ENCODE measurements at places on chromosomes 1 and 21. TPM values are rescaled to one million over a fixed set of nuclear protein-coding genes. Genes with fewer than 3 reads are reported as not detected.
A peak's percentile ranks its signal among the peaks of the same experiment; 100 is the strongest.

- no peaks in the 10 kb centered on the region for H3K27me3 ChIP-seq
- DNase-seq: no peak
- no peaks in the 10 kb centered on the region for H3K36me3 ChIP-seq
- no peaks in the 10 kb centered on the region for H3K4me1 ChIP-seq
- H3K4me3 ChIP-seq: no peak overlapping the region
Measured at GRCh38 chr1:81428998-81429397, 371.7 kb upstream of the ADGRL2 start.

GRCh38 chr1:191240925-191241324 is 763.3 kb upstream of the BRINP3 start:
- no peak overlapping the region for H3K4me3 ChIP-seq
- no peak for DNase-seq
- H3K27ac ChIP-seq: no peak overlapping the region
- H3K36me3 ChIP-seq: no peaks in the 10 kb centered on the region

DNA sequence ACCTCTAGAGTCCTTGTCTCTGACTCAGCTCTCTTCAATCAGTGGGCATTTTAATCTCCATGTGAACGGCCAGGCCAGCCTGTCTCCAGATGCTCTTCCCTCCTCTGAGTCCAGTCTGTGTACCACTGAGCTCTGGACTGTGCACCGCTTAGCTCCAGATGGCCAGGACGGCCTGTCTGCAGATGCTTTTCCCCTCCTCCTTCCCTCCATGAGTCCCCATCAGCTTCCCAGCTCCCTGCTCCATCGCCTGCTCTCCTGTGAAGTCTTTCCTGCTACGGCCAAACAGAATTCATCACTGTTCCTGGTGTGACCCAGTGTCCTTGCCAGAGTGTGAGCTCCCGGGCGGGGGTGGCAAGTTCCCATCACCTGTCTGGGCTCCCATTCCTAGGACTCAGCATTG is 42.0 kb downstream of the STUM start:
- no peak overlapping the region for H3K27ac ChIP-seq
- H3K4me1 ChIP-seq: no peaks in the 10 kb centered on the region
- H3K4me3 ChIP-seq: no peak overlapping the region
- H3K36me3 ChIP-seq: no peaks in the 10 kb centered on the region
- peaks cover 2% of the 10 kb centered on the region for H3K27me3 ChIP-seq

- H3K4me3 ChIP-seq: no peak overlapping the region
- no peak for DNase-seq
- no peaks in the 10 kb centered on the region for H3K36me3 ChIP-seq
Measured at GRCh38 chr1:64915381-64916274, 50.7 kb downstream of the JAK1 start.

GRCh38 chr1:33256471-33257206 is at the start of gene ZNF362:
ZNF362 (plus strand) TSS chr1:33256492; CDS start chr1:33270575, 14,083 bp downstream.
- peak within 1 kb of the TSS; percentile 96 for H3K4me3 ChIP-seq
- peak within 1 kb of the TSS; percentile 78 for H3K27ac ChIP-seq
- H3K4me1 ChIP-seq: peaks cover 28% of the 10 kb centered on the region
- no peaks in the 10 kb centered on the region for H3K36me3 ChIP-seq
- peak; percentile 76 for DNase-seq

DNA sequence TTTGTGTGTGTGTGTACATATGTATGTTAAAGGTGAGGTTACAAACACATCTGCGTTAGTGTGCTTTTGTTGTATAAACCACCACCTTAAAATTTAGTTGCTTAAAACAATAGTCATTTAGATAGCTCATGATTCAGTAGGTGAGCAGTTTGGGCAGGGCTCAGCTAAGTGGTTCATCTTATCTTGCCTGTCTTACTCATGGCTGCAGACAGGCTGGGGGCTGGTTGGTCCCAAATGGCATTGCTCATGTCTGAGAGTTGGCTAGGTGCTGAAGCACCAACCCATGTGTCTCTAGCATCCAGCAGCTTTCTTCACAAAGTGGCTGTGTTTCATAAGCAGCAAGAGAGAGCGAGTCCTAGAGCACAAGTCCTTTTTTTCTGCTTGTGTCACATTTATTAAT is 91.4 kb downstream of the MACF1 start:
- H3K4me1 ChIP-seq: no peaks in the 10 kb centered on the region
- H3K27ac ChIP-seq: no peak overlapping the region
- peaks cover 56% of the 10 kb centered on the region for H3K36me3 ChIP-seq
- DNase-seq: no peak
- no peaks in the 10 kb centered on the region for H3K27me3 ChIP-seq

DNA sequence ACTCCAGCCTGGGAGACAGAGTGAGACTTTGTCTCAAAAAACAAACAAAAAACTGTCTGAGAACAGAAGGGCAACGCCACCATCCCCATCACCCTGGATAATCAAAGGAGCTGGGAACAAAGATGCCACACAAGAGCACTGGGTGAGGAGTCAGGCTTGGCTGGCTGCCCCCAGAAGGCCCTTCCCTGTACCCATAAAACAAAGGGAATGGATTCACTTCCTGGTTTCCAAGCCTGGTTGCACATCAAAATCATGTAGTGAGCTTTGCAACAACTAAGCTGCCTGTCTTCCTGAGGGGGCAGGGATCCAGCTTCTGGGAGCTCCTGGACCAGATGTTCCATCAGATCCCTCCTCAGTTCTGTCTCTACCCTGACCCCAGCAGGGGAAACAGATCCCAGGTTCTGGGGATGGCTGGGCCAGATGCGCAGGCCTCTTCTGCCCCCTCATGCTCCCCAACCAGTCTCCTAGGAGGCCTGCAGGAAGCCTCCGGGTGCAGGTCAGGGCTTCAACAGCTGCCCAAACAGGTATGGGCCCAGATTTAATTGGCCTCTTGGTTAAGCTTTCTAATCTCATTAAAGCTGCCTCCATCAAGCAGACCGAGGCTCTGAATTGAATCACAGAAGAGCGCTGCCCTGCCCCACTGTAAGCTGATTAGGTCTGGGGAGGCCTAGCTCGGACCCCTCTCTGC is 97.8 kb downstream of the MRPL37 start:
- DNase-seq: no peak
- peak overlapping the region; percentile 37 for H3K27ac ChIP-seq
- H3K4me1 ChIP-seq: peaks cover 76% of the 10 kb centered on the region
- H3K36me3 ChIP-seq: peaks cover 22% of the 10 kb centered on the region

GRCh38 chr1:17201201-17202021 is 3.5 kb upstream of the PADI1 start:
- no peaks in the 10 kb centered on the region for H3K36me3 ChIP-seq
- no peak overlapping the region for H3K4me3 ChIP-seq
- no peak overlapping the region for H3K27ac ChIP-seq
- H3K27me3 ChIP-seq: peaks cover 41% of the 10 kb centered on the region
- DNase-seq: no peak

DNA sequence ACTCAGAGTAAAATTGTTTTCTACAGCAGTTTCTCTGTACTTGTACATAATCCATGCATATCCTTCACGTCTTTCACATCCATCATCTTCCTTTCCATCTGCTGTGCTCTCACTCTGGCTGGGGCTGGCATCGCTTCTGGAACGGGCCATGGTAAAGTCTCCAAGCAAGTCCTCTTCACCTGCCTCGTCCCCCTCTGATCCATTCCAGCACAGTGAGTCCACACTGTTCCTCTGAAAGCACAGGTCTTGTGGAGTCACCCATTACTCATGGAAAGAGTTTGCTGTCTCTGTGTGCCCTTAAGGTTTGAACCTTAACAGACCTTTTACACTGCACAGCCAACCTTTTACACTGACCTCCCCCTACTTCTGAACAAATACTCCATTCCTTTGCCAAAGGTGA is 313.6 kb downstream of the ASTN1 start:
- no peak for DNase-seq
- H3K27ac ChIP-seq: no peak overlapping the region
- no peaks in the 10 kb centered on the region for H3K4me1 ChIP-seq
- H3K36me3 ChIP-seq: no peaks in the 10 kb centered on the region

- no peaks in the 10 kb centered on the region for H3K4me1 ChIP-seq
- no peaks in the 10 kb centered on the region for H3K27me3 ChIP-seq
- H3K4me3 ChIP-seq: no peak overlapping the region
- no peak for DNase-seq
Measured at GRCh38 chr1:118100686-118101514, 84.1 kb downstream of the SPAG17 start.

- H3K27me3 ChIP-seq: peaks cover 41% of the 10 kb centered on the region
- no peaks in the 10 kb centered on the region for H3K36me3 ChIP-seq
- H3K4me1 ChIP-seq: peaks cover 32% of the 10 kb centered on the region
- H3K27ac ChIP-seq: no peak overlapping the region
Measured at GRCh38 chr1:2540816-2541492, 10.9 kb upstream of the HES5 start.

DNA sequence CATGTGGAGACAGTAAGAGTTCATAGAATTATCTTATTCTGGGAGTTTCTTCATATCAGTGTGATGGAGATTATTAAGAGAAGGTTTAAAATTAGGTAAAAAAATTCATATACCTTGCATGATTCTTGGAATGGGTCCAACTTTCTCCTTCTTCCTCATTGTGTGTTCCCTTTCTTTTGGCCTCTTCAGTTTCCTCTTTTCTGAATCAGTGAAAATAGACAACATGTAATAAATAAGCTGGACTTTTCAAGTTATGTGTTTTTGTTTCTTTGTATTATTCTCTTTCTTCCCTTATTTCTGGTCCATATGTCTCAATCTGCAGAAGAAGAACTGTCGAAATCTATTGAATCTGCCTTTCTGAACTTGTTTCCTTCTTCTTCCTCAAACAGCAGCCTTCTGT is 30.5 kb downstream of the C4BPA start:
- H3K36me3 ChIP-seq: no peaks in the 10 kb centered on the region
- no peaks in the 10 kb centered on the region for H3K27me3 ChIP-seq
- H3K4me3 ChIP-seq: no peak overlapping the region
- no peak overlapping the region for H3K27ac ChIP-seq
- no peaks in the 10 kb centered on the region for H3K4me1 ChIP-seq
- DNase-seq: no peak

DNA sequence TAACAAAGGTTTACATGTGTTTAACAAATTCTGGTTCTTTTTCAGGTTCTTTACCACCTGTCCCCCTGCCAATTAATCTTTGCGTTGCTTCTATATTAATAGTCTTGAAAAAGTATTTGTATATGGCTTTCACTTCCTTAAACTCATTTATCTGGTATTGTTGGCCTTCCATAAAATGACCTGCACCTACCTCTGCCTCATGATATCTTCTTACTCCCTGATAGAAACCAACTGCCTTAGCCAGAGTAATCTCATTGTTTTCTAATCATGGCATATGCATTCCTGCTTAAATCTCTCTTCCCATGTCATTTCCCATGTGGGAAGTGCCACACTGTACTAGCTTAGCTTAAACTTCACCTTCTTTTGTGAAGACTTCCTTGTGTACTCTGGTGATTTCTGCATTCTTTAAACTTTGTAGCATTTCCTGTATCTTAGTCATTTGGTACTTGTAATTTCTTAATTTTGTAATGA is 8.7 kb downstream of the SMG7 start:
- peaks cover 24% of the 10 kb centered on the region for H3K4me1 ChIP-seq
- H3K27ac ChIP-seq: peak overlapping the region; percentile 48
- H3K27me3 ChIP-seq: no peaks in the 10 kb centered on the region
- no peaks in the 10 kb centered on the region for H3K36me3 ChIP-seq
- H3K4me3 ChIP-seq: no peak overlapping the region
- no peak for DNase-seq

DNA sequence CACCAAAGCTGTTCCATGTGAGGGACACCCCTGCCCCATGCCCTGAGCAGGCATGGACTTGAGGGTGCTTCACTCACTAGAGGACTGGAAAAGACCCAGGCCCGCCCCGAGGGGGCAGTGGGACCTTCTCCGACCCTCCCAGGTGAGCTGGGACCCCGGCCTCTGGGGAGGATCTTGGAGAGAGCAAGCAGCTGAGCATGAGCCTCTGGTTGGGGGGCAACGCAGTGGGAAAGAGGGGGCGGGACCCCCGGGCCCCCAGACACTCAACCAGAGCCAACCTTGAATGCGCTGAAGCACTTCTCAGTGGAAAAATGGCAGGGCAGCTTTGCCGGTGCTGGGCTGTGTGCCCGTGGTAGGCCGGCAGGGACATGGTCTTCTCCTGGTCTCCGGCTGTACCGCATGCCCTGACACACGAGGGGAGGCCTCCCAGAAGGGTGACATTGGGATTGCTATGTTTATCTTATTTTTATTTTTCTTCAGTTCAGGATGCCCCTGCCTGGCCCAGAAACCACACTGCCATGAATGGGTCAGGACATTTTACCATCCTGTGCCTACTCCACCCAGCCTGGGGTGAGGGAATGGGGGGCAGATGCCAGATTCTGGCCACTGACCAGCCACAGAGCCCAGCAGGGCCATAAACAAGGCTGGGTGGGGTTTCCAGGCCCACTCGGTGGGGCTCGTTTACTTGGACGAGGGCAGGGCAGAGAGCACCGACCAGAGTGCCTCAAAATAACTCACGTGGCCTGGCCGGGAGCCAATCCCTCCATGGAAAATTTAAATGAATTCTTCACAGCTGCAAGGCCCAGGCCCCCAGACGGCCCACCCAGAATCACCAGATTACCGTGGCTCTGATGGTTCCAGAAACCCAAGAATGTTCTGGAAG is 17.2 kb upstream of the LAPTM5 start:
- H3K4me3 ChIP-seq: no peak overlapping the region
- peaks cover 4% of the 10 kb centered on the region for H3K4me1 ChIP-seq
- no peak for DNase-seq
- no peaks in the 10 kb centered on the region for H3K36me3 ChIP-seq

GRCh38 chr1:185823467-185823866 is 89.3 kb downstream of the HMCN1 start:
- H3K36me3 ChIP-seq: no peaks in the 10 kb centered on the region
- H3K4me3 ChIP-seq: no peak overlapping the region
- no peak for DNase-seq

GRCh38 chr1:154619181-154619948 is 11.4 kb upstream of the ADAR start:
- no peaks in the 10 kb centered on the region for H3K36me3 ChIP-seq
- H3K4me1 ChIP-seq: peaks cover 7% of the 10 kb centered on the region

DNA sequence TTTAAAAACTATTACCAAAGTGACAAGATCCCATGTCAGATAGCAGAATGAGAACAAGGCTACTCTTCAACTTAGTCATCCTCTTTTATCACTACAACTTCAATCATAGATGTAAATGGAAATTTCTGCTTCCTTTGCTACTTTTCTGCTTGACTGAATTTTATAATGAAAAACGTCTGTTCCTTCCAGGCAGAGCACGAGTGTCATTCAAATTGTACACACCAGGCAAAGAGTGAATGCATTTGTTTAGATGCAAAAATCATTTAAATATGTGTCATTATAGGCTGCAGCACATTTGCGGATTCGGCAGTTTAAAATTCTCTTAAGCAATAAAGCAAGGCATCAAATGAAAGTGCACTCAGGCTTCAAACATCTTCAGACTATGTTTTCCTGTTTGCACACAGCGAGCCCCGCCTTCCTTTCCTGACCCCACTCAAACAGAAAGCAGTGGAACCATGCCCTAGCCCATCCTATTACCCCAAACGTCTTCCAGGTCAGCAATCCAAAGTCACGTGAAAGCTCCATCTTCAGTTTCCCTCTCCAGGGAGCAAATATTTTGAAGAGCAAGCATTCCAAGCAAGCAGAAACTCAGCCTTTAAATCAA is 99.6 kb downstream of the APP start:
- no peaks in the 10 kb centered on the region for H3K36me3 ChIP-seq
- peak; percentile 56 for DNase-seq
- H3K4me3 ChIP-seq: peak overlapping the region; percentile 18

The HHIPL2 gene
- 0.33 TPM for total RNA-seq

The LCE1C gene
- 0.14 TPM for total RNA-seq

The RNF220 gene
- total RNA-seq: 66.3 TPM

The LRRC39 gene
- total RNA-seq: 1.7 TPM

The LUZP1 gene
- 9.3 TPM for total RNA-seq

The ANGPTL3 gene
- not detected for total RNA-seq
